ENCODE measurements at places on chromosomes 6 and 20. TPM values are rescaled to one million over a fixed set of nuclear protein-coding genes. Genes with fewer than 3 reads are reported as not detected.

- no peak for DNase-seq
Observed at GRCh38 chr6:73710470-73710869, 14.5 kb downstream of the CD109 start.

GSTA3 gene
- total RNA-seq, result not detected

GRCh38 chr6:20129290-20130088 lies 82.8 kb downstream of the MBOAT1 start:
- DNase-seq, result no peak

EYA2 gene
- total RNA-seq, result 3.3 TPM

CGA gene
- not detected for total RNA-seq

Data from sigmoid colon (tissue), 7 donors.